CD4-positive, alpha-beta T cell (primary cell): ENCODE measurements at places on chromosomes 4 and X.

GRCh38 chr4:28868841-28869240 is 1851.3 kb upstream of the PCDH7 start:
- DNase-seq, result no peak

DNA sequence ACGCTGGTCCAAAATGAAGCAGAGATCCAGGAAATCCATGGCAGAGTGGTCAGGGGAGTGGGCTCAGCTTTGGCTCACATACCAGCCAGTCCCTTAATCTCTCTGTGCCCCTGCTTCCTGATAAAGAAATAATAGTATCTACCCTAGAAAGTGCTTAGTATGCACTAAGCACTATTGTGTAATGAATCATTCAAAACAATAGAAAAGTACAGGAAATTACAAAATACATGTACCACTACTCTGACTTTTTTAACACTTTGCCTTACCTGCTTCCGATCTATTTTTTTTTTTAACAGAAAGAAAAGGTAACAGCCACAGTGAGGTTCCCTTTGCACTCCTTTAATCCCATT is 49.9 kb downstream of the TBC1D9 start:
- DNase-seq, result no peak

DNA sequence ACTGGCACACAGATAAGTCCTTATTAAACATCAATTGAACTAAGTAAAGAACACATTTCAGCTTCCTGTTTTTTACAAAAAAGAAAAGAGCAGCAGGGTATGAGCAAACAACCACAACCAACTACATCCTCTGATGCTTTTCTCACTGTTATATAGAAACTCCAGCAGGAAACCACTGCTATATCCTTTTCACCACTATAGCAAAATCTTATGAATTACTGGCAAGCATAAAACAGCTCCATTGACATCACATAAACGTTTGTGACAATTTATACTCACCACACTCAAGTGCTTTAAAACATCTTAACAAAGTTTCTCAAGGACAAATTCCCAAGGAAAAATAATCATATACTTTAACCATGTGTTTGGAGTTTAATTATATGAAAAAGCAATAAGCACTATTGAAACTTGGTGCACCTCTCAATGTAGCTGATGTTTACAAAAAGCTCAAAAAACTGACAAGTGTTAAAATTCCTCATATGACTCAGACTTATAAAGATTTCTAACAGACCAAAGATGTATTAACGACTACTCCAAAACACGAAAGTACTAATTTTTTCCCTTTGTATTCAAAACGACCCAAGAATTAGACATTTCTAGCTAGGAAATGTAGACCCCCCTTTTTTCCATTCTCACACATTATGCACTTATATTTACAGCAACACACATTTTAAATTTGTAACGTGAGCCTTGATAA is 12.9 kb downstream of the GPRIN3 start:
- no peak for DNase-seq

DNA sequence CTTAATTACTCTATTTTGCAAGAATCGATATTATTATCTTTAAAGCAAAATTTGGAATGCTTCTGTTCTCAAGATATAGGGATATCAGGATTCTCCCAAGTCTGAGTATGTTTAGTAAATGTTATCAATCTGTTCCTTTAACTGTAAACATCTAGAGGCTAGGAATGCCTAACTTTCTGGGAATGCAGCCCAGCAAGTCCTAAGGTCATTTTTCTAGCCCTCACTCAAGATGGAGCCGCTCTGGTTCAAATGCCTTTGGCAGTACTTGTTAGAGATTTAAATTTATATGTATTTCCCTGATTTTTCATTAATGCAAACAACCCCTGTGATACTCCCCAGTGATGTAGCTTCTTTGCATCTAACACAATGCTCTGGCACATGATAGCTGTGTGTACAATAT is 623.8 kb upstream of the LCORL start:
- no peak for DNase-seq

GRCh38 chrX:38970074-38970473 is 168.8 kb downstream of the MID1IP1 start:
- no peak for DNase-seq

DNA sequence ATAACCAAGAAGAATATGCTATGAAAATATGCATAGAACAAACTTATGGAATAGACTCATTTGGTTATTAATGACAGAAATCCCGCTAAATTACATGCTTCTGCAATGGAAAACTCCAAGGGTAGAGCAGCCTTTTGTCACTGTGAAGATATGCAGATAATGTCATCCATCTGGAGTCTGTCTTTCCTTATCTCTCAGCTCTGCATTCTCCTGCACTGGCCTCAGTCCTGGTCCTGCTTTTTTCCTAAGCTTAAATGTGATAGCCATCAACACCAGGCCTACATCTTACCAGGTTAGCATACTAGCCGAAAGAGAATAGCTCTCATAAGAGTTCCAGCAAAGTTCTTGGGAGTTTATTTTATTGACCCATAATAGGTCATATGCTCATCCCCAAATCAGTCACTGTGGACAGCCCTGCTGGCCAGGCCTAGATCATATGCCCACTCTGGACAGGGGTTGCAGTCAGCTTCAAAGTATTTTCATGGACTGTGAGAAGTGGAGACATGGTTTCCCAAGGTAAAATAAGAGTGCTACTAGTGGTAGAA is 86.5 kb upstream of the LEF1 start:
- no peak for DNase-seq

DNA sequence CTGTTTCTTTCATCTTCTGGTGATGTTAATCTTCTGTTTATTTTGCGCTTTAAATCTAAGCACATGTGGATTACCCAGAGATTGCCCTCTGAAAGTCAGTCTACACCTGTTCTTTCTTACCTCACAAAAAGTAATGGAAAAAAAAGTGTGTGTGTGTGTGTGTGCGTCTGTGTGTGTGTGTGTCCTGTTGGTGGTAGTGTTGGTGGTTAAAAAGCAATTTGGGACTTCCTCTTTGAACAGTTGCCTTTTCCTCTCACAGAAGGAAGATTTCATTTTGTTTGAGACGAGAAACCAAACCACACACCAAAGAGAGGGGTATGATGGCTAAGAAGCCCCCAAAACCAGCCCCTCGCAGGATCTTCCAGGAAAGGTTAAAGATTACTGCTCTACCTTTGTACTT is at the start of gene STAP1:
Gene STAP1 (plus strand): TSS at position 235 of the 400 bp plus-strand sequence. CDS start 83 bp downstream, at position 318.
- no peak for DNase-seq

DNA sequence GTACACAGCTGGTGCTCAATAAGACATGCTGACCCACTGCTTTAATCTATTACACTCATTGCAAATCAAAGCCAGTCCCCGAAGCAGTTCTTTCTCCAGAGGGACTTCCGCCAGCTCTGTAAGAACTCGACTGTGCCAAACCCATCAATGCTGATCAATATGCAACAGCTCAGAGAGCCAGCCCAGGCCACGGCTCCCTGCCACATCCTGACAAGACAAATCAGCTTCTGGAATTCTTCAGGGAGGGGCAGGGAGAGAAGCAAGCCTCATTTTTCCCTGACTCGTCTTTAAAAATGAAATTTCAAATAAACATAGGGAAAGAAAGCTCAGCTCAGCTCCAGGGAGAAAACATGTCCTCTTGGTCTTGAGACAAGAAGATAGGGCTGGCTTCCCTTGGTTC is 5.3 kb upstream of the ADRA2C start:
- DNase-seq, result no peak

- DNase-seq, result no peak
These were observed 2.2 kb downstream of the SOX3 start for GRCh38 chrX:140502491-140503237.

- no peak for DNase-seq
These were observed 23.0 kb downstream of the NAT8L start for GRCh38 chr4:2082118-2082517.

DNA sequence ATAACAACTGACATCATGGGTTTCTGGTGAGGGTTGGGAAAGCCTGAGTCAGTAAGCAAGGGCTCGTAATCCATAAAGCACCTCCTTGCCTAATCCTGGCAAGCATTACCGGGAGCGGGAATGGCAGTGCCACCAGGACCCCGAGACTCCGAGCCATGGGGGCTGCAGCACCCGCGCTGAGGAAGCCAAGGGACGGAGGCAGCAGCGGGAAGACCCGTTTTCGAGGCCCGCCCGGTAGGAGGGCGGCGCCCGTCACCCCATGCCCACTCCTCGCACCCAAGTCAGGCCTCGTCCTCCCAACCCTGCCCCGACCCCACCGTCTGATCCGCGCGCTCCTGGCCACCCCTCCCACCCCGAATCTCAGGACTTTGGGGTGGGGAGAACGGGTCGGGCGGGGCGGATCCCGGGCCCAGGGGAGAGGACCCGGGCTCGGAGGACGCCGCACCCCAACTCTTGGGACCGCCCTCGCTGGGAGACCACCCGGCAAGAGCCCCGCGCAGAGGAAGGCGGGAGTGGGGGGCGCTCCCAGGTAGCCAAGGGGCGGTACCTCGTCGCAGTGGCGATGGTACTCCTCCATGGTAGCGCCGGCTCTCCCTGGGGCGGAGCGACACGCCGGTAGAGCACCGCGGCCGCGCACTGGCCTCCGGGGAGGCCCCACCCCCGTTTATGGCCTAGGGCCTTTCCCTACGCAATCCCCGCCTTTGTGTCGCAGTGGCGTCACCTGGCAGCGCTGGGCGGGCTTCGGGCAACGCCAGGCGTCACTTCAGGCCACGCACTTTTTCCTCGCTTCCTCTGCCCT is at the start of gene DYNLT3:
Gene DYNLT3 (minus strand): TSS at position 638 of the 799 bp plus-strand sequence. CDS start 61 bp downstream, at position 577.
- DNase-seq, result peak; percentile 70

GRCh38 chr4:153816542-153816941 is 27.7 kb upstream of the SFRP2 start:
- DNase-seq, result no peak

GRCh38 chrX:47209508-47210238 is 8.8 kb upstream of the CDK16 start:
- no peak for DNase-seq

DNA sequence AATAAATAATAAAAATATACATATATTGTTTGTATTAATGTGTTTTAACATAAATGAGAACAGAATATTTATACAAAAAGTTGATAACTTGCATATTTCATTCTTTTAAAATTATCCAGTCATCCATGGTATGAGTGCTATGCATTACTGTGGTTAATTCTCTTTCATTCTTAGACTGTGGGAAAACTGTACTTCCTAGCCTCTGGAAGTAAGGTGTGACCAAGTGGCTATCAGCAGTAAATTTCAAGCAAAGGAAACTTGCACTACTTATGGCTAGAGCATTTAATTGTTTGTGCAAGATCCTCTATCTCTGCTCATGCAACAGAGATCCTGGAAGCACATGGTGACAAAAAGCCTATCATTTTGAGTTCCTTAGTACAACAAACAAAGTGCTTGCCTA is 1054.5 kb upstream of the PABPC4L start:
- DNase-seq, result no peak

DNA sequence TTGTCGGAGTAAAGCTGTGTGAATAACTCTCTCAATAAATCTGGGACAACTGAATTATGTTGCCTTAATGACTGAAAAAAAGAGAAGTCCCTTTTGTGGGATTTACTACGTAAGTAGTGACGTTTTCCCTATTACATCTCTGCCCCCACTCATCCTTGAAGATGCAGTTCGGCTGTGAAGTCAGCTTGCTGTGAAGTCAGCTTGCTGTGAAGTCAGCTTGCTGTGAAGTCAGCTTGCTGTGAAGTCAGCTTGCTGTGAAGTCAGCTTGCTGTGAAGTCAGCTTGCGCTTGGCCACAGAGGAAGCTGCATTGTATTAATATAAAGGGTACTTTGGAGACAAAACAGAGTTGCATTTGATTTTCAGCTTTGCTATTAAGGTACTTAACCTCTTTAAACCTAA is 8.0 kb upstream of the VAMP7 start:
- DNase-seq, result no peak

GRCh38 chrX:44447214-44447613 is 95.4 kb downstream of the FUNDC1 start:
- DNase-seq, result no peak

- no peak for DNase-seq
These were observed 188.4 kb upstream of the ANK2 start for GRCh38 chr4:112860830-112861690.

GRCh38 chr4:189098932-189099696 is 841.6 kb upstream of the FRG1 start:
- DNase-seq, result no peak

DNA sequence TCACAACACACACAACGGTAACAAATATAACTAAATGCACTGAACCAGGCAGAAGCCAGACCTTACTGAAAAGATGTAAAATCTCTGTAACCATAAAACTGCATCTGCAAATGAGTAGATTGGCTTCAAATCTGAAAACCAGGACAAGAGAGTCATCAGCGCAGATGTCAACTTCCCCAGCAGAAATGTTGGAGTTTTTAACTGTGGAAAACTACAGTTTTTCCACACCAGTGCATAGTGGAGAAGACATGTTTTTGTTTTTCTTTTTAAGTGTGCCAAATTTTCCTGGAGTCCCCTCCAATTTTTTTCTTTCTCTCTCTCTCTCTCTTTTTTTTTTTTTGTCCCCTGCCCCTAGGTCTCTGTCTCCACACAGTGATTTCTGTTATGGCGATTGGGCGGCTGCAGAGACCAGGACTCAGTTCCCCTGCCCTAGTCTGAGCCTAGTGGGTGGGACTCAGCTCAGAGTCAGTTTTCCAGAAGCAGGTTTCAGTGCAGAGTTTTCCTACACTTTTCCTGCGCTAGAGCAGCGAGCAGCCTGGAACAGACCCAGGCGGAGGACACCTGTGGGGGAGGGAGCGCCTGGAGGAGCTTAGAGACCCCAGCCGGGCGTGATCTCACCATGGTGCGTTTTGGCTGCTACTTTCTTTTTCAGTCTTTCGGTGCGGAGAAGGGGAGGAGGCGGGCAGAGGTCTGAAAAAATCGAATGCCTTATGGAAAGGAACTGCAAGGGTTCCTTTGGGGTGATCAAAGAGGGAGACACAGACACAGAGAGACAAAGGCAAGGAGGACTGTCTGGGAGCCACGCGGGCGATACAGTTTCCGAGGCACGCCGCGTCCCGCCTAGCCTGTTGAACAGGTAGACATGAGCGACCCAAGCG is at the start of gene GUCY1A1:
Gene GUCY1A1 (plus strand): TSS at position 505 of the 878 bp plus-strand sequence. CDS start 30,020 bp downstream, outside the sequence.
- no peak for DNase-seq

GRCh38 chrX:101160001-101160400 is 59.6 kb upstream of the DRP2 start:
- no peak for DNase-seq

GRCh38 chrX:12881914-12882313 is 15.0 kb downstream of the TLR7 start:
- no peak for DNase-seq

GRCh38 chr4:85861064-85861765 is 386.3 kb downstream of the ARHGAP24 start:
- DNase-seq, result no peak

DNA sequence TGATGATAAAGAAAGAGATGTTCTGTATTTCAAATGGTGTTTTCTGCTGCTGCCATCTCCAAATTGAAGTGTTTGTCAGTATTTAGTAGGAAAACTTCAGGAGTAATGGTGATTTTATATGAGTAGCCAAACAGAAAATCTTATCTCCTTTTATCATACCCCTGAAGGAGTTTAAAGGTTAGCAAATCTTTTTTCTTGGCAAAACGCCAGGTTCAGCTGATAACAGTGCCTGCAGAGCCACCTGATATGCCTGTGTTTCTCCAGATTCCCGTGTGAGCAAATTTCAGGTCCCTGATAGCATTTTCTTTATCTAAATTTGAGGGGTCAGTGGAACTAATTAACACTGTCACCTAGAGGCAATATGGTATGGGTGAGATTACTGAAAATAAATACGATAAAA is 65.8 kb upstream of the ETNPPL start:
- no peak for DNase-seq

- no peak for DNase-seq
These were observed 971.8 kb upstream of the AGA start for GRCh38 chr4:178414042-178414441.

- no peak for DNase-seq
These were observed 7.0 kb upstream of the ATP6AP2 start for GRCh38 chrX:40573763-40574162.
